GDM1 (cell line): ENCODE measurements at places on chromosomes 1 and 21.

GRCh38 chr1:54237586-54237985, 37.6 kb downstream of the MRPL37 start:
- DNase-seq, result no peak

GRCh38 chr1:207020709-207021107, 11.8 kb downstream of the C1orf116 start:
- DNase-seq, result peak; percentile 40

DNA sequence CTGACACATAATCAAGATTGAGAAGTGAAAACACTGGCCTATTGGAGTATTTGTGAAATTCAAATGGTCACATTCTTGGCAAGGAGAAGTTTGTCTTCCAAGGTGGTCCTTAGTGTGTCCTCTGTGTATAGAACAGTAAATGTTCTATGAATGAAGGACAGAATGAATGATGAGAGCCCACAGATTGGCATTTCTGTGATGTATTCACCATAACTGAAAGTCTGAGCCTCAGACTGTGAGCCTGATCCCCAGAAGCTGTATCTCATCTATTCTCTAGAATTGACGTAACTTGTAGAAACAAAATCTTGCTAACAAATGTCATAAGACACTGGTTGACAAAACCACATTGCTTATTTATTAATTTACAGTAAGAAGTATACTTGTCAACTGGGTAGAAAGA, 111.5 kb upstream of the ETV3 start:
- no peak for DNase-seq

- DNase-seq, result peak; percentile 6
These were observed 1204.6 kb upstream of the TMPRSS15 start for GRCh38 chr21:19608101-19608621.

DNA sequence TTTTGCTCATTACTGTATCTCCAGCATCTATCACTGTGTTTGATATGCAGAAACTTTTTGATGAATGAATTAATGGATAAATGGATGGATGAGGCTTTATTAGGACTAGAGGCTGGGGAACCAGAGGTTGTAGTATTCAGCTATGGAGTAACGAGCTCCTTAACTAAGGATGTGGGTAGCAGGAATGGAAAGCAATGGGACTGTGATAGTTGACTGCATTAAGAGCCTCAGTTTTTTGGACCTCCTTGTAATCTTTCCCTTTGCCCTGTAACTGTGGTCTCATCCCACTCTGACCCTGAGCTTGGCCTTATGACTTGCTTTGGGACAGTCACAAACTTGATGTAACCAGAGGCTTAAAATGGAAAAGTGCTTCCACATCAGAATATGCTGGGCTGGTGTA, 9.0 kb upstream of the RUNX1 start:
- no peak for DNase-seq

GRCh38 chr21:45481977-45482898, 60.0 kb downstream of the SLC19A1 start:
- no peak for DNase-seq

- DNase-seq, result no peak
These were observed 102.6 kb upstream of the ATP1A1 start for GRCh38 chr1:116270316-116271057.
